SJSA1 (cell line): ENCODE measurements at places on chromosomes 16 and 17. TPM values are rescaled to one million over a fixed set of nuclear protein-coding genes. Genes with fewer than 3 reads are reported as not detected.

CEMP1 gene
- not detected in 2 replicates for total RNA-seq

GUCY2D gene
- not detected in 2 replicates for total RNA-seq

CLDN6 gene
- total RNA-seq = not detected in 2 replicates

RMI2 gene
- total RNA-seq = 29.1 and 36.8 TPM in 2 replicates

ICAM2 gene
- 0.87 TPM in 1 of 2 replicates, not detected in the other for total RNA-seq

GRCh38 chr17:39652587-39653315 is 12.4 kb upstream of the TCAP start:
- DNase-seq = no peak

GRCh38 chr16:88062341-88063210 is 111.3 kb downstream of the BANP start:
- DNase-seq = peak; percentile 88
